ENCODE measurements at places on chromosomes 2 and 18.

DNA sequence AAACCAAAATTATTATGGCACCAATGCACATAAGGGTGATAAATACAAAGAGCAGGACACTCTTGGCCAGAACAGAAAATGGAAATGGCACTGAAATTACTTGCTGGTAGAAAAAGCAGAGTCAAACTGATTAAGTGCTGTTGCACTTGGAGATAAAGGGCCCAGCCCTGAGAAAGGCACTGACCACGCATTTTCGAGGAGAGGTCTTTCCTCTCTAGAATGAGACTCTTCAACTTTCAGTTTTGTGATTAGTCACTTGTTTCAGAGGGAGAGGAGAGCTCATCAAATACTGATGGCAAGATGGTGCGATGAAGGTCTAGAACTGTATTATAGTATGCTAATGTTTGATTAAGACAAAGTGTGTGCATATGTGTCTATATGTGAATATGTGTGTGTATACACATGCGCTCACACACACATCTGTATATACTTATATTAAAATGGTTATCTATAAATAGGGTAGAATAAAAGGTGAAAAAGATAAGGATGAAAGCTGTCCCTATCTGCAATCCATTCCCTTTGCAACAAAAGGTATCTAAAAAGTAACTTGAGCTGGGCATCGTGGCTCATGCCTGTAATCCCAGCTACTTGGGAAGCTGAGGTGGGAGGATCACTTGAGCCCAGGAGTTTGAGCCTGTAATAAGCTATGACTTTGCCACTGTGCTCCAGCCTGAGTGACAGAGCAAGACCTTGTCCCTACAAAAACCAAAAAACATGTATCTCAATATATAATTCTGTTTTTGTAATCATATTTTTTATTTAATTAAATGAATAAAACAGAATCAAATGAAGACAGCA is 48.8 kb upstream of the ZDBF2 start:
- no peak for DNase-seq

DNA sequence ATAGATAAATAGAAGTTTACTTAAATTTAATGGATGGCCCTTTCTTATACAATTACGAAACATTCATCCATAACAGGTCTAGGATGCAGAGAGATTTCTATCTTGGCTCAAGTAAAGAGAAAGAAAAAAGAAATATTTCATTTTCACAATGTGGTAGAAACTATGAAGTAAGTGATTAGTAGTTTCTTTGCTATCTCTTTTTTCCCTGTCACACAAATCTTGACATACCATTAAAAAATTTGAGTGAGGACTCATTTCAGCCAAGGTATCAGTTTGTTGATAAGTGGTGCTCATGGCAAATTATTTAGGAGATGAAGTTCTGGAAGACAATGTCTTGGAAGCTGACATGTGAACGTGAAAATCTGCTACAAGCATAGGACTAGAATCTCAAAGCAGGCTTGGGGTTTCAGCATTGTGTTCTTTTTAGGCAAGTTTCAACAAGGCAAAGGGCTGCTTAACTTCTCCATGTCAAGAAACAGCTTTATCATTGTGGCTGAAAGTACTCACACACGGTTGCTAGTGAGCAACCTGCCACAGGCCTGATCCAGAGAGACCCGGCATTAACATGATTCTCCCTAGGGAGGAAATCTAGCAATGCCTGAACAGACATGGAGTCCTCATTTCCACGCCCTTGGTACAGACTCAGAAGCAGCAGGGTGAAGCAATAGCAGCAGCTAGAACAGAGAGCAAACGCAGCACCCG is 414.6 kb downstream of the DLGAP1 start:
- DNase-seq, result no peak

DNA sequence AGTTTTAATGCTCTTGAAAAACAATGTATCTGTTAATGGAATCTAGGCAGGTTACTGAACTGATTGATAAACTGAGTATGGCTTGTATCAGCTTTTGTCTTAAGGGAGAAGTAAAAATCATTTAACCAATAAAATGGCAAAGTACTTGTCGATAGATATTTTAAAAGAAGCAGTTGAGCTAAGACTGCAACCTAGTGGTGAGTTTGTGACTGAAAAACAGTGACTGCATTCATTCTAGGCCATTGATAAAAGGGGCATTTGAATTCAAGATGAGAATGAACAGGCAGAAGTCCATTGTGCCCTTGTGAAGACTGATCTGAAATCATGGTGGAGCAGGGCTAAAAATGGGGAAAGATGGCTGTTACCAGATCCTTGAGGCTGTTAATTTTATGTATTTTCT is 59.4 kb upstream of the MSTN start:
- DNase-seq, result no peak

- no peak for DNase-seq
Observed at GRCh38 chr2:66573821-66574233, 138.9 kb downstream of the MEIS1 start.

GRCh38 chr18:53486296-53486695 is 738.2 kb downstream of the MBD2 start:
- no peak for DNase-seq

DNA sequence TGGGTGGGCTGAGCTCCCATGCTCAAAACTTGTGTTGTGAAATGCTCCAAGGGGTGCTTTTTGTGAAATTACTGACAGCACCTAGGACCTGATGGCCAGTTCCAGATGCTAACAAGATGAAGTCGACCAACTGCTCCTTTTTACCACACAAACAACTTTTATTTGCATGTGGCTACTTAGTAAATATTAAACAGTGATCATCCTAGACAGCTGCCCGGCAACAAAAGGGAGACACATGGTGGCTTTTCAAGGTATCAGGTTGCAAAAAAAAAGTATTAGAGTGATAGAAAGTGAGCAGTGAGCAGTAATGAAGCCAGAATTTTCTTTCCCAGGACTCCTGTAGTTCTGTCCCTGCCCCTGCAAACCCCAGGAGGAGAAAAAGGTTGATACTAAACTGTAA is 118.5 kb downstream of the RPIA start:
- no peak for DNase-seq

GRCh38 chr2:204133476-204133875 is 196.9 kb downstream of the ICOS start:
- DNase-seq, result no peak

DNA sequence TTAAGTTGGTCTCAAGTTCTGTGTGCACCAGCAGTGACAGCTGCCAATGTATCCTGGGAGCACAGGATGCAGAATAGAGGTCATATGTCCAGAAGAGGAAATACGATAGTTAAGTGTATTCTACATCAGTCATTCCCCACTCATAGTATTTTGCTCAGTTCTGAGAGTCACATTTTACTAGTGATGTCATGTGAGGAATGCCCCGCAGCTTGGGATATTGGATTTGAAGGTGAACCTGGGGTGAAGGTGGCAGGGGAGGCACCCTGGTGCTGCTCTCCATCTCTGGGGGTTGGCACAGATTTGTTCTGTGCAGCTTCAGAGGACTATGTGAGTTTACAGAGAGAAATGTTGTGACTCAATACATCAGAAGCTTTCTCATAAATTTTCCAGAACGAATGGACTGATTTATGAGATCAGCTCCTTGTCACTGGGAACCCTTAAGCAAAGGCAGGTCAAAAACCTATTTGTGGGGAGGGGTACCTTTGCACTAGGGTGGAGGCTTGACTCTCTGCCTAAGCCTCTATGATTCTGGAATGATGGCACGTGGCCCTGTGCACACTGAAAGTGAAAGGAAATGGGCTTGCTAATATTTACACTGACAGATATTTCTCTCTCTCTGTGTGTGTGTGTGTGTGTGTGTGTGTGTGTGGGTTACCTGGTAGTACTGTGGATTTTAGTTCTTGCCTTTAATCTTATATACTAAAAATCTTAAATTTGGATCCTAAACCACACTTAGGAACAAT is 95.9 kb downstream of the NEB start:
- no peak for DNase-seq

DNA sequence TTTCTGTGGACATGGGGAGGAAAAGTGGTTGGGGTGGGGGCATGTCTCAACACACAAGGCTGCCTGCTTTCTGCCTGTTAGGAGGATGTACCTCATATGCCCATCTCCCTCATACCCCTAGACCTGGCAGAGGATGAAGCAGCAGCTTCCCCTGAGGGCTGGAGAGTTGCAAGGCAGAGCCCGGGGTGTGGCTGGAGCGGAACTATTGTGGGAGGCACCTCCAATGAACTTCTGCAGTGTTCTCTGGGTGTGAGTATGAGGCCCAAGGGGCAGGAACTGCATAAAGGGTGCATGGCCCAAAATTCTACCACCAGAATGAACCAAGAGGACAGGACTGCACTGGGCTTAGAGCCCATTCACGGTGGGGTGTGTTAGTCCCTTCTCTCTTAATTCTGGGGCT is 296.3 kb upstream of the SIX2 start:
- DNase-seq, result no peak

- no peak for DNase-seq
Observed at GRCh38 chr2:110866466-110866865, 134.1 kb downstream of the ACOXL start.

- DNase-seq, result no peak
Observed at GRCh38 chr2:30759481-30759880, 47.8 kb downstream of the CAPN13 start.

- no peak for DNase-seq
Observed at GRCh38 chr18:13003466-13003896, 12.3 kb downstream of the CEP192 start.

DNA sequence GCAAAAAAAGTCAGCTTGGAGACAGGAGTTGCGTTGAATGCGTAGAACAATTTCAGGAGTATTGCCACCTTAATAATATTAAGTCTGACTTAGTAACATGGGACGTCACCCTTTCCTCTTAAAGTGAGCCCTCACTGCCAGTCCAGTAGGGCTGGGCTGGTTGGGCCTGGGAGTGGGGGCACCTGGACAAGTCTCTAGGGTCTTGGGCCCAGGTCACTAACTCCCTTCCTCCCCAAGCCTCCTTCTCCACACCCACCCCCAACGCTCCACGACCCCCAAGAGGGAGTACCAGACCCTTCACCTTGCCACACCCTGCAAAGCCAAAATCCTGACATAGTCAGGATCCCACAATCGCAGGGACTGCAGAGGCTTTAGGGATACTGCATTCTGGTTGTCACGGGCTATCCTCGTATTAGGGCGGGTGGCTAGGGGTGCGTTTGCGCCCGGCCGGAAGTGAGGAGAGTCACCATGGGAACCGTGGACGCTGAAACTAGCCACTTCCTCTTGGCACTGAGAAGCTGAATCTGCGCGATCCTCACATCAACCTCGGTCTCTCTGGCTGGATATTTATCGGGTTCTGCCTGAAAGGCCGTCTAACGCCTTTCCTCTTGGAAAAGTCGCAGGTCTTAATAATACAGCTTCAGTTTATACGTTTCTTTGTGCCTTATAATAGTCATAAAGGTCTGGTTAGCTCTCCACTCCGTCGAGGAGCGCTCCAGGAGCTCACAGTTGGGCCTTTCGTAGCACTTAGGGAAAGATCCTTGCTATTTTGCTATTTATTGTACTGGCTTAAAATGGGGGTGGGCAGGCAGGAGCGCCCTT is 10.3 kb upstream of the CXXC1 start:
- no peak for DNase-seq

DNA sequence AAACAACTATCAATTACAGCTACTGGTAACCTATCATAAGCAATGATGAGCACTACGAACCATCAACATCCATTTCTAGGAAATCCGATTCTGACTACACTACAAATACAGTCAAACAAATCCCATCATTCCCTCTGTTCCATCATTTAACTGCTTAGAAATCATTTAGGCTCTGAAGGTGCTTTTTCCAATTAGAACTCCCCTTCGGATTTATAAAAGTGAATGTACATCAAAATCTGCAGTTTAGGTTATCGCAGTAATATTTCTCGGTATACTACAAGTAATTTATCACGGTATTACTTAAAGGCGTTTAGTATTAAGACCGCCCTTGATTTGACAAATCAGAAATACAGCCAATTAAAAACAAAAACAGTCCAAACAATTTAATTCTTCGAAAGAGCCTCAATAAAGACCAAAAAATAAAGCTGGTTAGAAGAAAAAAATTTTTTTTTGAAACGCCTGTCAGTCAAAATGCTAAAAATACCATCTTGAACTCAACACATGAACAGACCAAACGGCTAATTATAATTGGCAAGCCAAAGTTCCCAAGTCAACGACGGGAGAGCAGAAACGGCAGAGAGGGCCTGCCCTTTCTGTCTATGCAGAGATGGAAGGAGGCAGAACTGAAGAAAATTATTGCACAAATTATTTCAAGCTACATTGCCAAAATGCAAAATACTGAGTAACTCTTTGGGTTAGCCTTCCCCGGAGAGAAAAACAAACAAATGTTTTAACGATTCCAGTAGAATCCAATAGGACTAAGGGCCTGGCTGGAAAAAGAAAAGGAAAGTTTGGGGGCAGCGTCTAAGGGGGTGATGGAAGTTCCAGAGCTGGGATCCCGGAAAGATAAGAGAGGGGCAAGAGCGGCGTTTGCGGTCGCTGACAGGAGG is 1.2 kb downstream of the VPS54 start:
- DNase-seq, result no peak

DNA sequence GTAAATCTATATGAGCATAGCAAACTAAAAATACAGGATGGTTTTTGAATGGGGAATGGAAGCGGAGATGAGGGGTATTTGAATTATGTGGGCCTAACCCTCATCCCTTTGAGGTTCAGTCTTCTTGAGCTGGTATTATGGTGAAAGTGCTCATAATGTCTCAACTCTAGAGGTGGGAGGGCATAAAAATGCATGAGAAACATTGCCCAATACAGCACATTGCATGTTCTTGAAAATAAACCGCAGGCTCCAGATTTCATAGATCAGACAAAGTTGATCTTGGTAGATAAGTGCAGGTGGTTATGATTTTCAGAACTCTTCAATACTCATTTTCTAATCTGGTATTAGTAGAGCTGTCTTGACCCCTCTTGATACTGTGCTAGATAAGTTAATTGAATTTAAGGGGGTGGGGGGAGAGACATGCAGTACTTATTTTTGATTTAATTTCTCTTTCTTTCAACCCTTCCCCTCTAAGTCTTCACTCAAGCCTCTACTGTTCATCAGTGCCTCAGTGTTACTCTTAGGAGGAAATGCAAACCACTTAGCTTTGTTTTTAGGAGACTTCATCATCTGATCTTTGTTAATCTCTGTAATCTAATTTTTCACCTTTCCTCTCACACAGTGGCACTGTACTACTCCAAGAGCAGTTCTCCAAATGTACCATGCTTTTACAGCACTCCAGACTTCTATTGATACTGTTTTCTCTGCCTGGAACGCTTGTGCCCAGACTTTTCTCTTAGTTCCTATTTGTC is 22.2 kb downstream of the XRCC5 start:
- no peak for DNase-seq

- DNase-seq, result no peak
Observed at GRCh38 chr2:237935740-237936452, 30.9 kb upstream of the UBE2F start.

DNA sequence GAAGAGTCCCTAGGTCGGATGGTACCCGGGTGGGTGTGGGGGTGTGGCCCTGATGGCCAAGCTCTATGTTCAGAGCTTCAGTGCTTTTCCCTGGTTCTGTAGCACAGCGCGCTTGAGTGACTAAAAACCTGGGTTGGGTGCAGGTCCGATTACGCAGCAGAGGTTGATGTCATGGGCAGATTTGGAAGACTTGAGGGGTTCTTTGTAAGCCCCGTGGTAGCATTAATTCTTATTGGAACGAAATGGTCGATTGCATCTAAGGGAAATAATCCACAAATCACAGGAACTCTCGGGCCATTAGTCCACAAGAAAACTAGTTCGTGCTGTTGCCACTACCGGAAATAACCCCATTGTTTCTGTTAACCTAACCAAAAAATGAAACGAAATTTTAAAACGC is 9.0 kb downstream of the HOXD8 start:
- no peak for DNase-seq

GRCh38 chr18:48771641-48772375 is 179.0 kb downstream of the SMAD7 start:
- no peak for DNase-seq
